ENCODE measurements at places on chromosomes 1 and 21.
A peak's percentile ranks its signal among the peaks of the same experiment; 100 is the strongest.

DNA sequence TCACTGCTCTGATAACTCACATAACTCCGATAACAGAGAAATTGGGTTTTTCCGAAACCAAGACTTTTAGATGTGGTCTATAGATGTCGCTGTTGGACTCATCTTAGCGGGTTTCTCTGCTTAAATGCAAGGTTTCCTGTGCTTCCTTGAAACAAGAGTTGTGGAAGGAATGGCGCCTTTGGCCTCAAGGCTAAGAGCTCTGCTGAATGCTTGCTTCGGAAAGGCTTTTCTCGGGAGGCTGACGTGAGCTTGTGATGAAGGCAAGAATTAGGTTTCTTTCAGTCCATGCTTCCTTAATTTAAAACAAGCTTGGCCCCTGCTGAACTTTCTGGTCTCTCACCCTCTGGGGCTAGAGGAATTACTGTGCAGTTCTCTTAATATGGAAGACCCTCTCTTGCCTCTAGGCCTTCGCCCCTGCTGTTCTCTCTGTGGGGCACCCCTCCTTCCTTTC lies 113.5 kb downstream of the MAP3K21 start:
- DNase-seq = peak; percentile 61

DNA sequence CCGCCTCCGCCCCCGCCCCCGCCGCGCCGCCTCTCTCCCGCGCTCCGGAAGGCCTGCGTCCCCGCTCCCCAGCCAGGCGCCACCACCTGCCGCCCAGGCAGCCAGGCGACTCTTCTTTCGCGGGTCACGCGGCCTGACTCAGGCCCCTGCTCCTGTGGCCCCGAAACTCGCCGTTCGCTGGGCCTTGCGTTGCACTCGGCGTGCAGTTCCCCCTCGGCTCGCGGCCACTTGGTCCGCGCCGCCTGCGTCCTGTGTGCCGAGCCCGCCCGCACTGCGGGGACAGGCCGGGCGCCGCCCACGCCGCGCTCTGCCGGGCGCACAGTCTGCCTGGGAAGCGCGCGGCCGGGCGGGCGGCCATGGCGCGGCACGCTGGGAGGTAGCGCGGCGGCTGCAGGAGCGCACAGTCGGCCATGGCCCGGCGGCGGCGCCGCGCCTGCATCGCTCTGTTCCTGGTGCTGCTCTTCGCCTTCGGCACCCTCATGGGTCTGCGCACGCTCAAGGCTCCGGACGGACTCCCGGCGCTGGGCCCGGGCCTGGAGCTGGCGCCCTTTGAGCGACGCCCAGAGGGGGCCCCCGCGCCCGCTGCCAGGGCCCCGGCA lies at the start of gene MANEAL:
TSS of gene MANEAL (plus strand) at position 75 of the 599 bp plus-strand sequence. CDS start at position 411, 336 bp downstream.
- DNase-seq = peak; percentile 63

GRCh38 chr1:231354330-231355020 lies 16.4 kb downstream of the SPRTN start:
- DNase-seq = no peak

DNA sequence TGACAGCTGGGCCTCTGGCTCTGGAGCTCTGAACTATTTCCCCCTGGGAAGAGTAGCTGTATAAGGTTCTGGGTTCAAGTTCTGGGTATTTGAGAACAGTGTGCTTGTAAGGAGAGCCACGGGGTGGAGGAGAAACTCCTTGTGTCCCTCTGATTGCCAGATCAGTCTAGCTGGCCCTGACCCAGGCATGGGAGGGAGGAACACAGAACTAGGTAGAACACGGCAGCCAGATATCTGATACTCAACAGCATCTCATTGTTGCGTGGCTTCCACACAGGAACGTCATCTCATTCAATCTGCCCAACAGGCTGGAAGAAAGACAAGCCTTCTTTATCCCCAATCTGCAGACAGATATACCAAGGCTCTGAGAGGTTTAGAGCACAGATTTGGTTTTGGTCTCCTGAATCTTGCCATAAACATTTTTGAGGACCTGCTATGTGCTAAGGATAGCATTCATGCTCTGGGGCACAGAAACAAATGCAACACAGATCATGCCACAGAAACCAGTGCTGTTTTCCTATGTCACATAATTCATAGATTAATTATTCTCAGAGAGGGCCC lies 83.8 kb downstream of the PLXNA2 start:
- DNase-seq = no peak

DNA sequence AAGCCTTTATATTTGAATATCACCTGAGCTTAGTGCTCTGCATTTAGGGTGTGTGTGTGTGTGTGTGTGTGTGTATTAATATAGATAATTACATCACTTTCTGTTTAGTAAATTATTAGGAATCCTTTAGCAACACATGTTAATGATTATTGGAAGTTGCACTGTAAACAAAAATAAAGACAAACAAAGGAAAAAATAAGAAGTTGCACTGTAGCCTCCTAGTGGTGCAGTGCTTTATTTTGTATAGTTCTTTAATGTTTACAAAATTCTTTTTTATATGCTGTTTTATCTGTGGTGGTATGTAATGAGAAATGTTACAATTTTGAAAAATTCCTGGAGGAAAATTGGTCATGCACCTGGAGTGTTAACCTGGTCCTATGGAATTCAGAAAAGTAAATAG lies 69.2 kb downstream of the UBE4B start:
- no peak for DNase-seq

DNA sequence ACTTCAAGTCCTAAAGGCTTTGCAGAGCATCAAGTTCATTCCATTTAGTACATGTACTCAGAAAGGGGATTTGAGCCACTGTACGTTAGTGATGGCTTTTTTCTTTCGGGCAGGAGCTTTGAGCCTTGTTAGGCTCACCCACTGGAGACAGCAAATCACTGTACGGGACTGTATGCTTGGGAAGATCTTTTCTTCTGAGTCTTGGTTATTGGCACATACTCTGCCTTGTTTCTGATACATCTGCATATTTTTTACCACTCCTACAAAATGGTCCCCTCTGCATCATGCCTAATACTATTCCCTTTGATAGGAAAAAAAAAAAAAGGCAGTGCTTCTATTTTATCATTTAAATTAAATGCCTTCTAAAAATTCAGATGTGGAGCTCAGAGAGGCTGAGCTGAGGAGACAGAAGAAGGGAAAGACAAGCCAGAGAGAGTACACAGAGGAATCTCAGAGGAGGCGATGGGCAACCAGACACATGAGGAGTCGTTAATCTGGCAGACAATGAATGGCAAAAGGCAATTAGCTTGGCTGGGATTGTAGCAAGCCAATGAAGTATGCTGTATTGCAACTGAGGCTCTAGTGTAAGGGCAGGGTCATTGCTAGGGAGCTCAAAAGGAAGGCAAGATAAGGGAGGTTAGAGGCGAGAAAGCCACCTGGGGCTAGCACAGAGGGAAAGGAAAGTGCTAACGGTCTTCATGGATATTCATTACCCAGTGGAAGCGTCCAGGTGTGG lies 39.4 kb downstream of the PHC2 start:
- no peak for DNase-seq

DNA sequence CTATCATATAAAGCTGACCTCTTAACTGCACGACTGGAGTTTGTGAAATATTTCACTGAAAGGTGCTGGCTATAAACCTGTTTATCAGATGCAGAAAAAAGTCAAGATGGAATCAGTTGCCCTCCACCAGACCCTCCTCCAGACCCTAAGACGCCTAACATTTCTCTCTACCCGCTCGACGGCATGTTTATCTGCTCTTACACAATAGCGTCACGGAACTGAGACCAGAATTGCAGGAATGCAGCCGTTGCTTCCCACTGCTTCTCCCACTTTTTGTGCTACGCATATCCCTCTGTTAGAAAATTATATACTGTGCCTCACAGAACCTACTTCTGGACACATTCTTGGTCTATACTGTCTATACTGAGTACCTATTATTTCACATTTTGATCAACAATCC lies 28.2 kb upstream of the FAM131C start:
- DNase-seq = peak; percentile 41
